Fibroblast of skin of right quadriceps (primary cell): ENCODE measurements at places on chromosomes 6 and 20.
A peak's percentile ranks its signal among the peaks of the same experiment; 100 is the strongest.

- DNase-seq, result peak; percentile 99
These were observed 59.7 kb downstream of the HIVEP2 start for GRCh38 chr6:142885182-142885867.

DNA sequence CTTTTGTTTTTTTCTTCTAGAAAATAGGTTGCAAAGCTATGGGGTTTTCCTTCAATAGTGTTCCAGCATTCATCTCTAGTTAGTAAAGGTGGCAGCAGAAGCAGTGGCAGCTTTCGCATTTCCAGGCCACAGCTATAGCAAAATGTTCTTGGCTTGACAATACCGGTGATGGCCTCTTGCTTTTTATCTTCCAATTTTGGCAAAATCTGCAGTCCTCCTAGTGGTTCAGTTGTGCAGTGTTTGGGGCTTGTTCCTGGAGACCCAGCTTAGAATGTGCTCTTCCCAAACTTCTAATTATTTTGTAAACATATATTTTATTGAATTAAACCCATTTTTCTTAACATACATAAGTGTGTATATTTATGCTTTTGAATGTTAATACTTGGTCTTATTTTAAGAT lies 370.6 kb upstream of the MAN1A1 start:
- DNase-seq, result peak; percentile 7

- DNase-seq, result no peak
These were observed 71.1 kb downstream of the PERP start for GRCh38 chr6:138036111-138036510.

DNA sequence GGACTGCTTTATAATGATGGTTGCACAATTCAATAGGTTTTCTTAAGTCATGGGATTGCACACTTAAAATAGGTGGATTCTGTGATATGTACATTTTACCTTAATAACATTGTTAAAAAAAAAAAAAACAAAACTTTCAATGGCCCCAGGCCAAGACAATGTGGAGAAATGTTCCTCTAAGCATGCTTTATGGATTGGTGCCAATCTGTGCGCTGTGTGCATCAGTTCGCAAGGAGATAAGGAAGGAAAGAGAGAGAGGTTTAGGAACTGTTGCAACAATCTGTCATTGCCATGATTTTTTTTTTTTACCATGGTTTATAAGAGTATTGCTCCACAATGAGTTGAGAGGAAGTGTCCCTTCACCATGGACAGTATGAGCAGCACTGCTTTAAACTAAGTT lies 399.6 kb downstream of the PTPRT start:
- no peak for DNase-seq

DNA sequence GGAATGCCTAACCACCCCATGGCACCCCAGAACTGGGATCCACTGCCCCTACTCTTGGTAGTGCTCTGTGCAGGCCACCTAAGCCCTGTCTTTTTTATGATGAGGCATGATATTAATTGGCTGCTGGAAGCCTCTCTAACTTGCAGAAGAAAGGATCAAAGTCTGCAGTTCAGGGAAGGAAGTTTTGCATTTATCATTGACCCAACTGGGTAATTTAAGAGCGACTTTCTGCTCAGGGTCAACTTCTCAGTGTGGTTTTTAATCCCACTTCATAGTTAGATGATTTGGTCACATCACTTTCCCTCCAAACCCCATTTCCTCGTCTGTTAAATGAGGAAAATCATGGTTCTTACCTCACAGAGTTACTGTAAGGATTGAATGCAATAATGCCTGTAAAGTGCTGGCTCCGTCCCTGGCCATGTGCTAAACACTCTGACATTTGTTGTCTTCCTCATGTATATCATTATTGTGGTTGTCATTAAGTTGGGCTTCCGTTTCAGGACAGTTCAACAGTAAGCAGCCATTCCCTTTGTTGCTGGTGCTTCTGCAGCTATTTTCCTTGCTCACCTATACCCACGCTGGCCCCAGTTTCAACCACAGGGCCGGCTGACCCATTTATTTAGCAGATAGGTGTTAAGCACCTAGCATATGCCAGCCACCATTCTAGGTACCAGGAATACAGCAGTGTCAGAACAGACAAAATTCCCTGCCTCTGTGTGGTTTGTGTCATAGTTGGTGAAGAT lies 14.2 kb downstream of the E2F3 start:
- DNase-seq, result no peak

DNA sequence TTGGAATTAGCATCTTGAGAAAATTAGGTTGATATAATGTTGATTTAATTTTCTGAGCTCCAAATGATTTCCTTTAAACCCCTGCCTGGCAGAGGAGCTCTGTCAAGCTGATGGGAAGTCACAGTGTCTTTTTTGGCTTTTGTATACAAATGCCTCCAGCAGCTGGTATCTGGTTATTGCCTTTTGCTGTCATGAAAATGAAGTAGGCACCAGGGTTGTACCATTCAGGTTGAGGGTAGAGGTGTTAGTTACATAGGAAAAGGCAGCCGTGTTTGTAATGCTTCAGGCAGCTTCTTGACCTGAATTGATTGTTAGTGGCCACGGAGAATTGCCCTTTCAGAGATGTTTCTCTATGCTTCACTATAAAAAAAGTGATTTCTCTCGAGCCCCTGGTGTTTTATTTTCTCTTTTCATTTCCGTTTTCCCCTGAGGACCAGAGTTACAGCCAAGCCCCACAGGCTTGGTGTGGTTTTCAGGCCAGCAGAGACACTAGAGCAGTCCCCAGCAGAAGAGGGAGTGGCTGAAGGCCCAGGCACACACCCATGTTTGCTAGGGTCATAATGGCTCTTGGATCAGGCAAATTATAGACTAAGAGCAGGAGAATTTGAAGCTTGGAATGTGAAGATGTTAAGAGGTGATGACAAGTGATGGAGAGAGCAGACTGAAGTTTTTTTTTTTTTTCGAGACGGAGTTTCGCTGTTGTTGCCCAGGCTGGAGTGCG lies 21.6 kb downstream of the CMTR1 start:
- peak; percentile 46 for DNase-seq

- peak; percentile 39 for DNase-seq
These were observed 56.1 kb upstream of the B3GAT2 start for GRCh38 chr6:71012866-71013469.

- DNase-seq, result no peak
These were observed 78.3 kb upstream of the CHD6 start for GRCh38 chr20:41696428-41696827.

- peak; percentile 17 for DNase-seq
These were observed 23.8 kb downstream of the DCBLD1 start for GRCh38 chr6:117506180-117506835.

DNA sequence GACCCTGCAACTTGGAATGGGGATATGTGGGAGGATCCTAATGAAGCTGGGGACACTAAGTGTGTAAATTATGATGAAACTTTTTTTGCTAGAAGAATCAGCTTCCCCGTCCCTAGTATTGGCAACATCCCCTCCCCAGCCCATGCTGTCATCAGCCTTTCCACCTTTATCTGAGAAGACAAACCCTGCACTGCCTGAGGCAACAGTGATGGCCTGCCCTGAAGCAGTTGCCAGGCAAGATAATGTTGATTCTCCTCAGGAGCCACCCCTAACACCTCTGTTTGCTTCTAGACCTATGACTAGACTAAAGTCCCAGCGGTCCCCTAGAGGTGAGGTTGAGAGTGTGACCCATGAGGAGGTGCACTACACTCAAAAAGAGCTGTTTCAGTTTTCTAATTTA lies 27.1 kb downstream of the MICA start:
- DNase-seq, result no peak

GRCh38 chr6:73049971-73050594 lies 175.2 kb downstream of the KHDC1L start:
- DNase-seq, result no peak

GRCh38 chr20:37925265-37926165 lies 22.6 kb downstream of the VSTM2L start:
- DNase-seq, result no peak

- DNase-seq, result peak; percentile 95
These were observed 62.7 kb downstream of the COL12A1 start for GRCh38 chr6:75143191-75143590.

- peak; percentile 61 for DNase-seq
These were observed 8.9 kb downstream of the FAM217B start for GRCh38 chr20:59948828-59949720.

GRCh38 chr20:63956664-63957003 lies 418 bp upstream of the UCKL1 start:
- no peak for DNase-seq
